ENCODE measurements at places on chromosomes 7 and 10. TPM values are rescaled to one million over a fixed set of nuclear protein-coding genes. Genes with fewer than 3 reads are reported as not detected.
A peak's percentile ranks its signal among the peaks of the same experiment; 100 is the strongest.

DNA sequence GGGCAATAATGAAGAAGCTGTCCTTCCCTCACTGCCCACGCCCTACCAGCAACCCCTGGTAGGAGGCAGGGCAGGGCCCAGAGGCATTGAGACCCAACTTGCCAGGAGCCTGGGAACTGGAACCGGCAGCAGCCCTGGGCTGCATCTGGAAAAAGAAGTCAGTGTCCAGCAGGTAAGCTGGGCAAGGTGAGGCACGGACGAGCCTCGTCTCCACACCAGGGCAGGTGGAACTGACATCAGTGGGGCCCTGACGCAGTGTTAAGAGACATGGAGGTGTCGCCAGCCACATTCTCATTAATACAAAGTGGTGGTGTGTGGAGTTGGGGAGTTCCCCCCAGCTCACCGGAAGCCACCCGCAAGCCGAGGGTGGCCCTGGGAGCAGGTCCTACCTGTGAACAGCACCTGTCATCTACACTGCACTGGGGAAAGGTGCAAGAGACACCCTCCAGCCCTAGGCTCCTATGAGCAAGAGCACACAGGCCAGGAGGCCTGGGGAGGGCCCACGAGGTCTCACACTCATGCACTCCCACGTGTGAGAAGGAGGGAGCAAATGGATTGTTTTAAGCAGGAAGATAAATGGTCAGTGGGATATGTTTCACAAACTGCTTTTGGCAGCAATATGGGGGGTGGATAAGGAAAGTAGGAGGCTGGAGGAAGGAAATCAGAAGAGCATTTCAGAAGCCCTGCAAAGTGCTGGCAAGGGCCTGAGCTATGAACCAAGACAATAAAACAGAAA lies 53.6 kb downstream of the COBL start:
- no peak for DNase-seq

- no peak for DNase-seq
Observed at GRCh38 chr7:479115-479947, 40.3 kb downstream of the PDGFA start.

DNA sequence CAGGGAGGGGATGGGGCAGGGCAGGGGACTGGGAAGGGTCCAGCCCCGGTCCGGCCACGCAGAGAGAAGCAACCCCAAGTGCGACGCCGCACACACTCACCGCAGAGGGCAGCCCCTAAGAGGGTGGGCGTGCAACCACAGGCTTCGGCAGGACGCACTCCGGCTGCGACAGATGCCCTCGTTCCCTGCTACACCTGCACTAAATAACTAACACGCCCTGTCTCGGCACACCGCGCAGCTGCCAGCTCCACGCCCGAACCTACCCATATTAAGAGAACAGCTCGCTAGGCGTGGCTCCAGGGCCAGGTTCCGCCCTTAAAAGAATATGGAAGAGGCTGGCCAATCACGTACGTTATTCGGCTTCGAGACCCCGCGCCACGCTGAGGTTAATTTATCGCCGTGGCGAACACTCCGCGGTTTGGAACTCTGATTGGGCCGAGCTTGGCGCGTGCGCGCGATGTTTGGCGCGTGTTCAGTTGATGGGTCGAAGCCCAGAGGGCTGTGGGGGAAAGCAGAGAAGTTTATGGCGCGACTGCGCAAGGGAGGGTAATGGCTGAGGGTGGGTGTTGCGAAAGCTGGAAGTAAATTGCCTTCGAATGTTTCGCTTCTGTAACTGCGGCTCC lies 91.1 kb downstream of the OR13A1 start:
- no peak for DNase-seq

DNA sequence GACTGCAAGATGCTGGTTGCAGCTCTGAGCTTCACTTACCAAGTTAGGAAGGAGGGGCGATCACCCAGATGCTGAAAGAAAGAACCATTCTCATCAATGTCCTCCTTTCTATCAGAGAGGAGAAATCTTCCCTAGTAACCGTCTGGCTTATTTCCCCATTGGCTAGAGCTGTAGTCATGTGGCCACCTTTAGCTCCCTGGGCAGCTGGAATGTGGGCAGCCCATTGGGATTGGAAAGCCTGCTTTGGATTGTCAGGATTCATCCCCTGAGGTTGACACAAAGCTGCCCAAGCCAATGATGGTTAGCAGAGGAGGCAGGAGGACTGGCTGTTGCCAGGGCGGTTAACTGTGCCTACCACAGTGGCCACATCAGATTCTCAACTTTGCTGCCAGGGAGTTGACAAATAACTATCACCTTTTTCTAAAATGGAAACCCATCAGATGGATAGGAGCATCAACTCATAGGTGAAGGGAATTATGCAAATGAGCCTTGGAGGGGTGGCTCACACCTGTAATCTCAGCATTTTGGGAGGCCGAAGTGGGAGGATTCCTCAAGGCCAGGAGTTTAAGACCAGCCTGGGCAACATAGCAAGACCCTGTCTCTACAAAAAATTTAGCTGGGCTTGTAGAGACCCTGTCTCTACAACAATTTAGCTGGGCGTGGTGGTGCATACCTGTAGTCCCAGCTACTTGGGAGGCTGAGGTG lies 206.4 kb upstream of the GALNT17 start:
- DNase-seq = no peak

DNA sequence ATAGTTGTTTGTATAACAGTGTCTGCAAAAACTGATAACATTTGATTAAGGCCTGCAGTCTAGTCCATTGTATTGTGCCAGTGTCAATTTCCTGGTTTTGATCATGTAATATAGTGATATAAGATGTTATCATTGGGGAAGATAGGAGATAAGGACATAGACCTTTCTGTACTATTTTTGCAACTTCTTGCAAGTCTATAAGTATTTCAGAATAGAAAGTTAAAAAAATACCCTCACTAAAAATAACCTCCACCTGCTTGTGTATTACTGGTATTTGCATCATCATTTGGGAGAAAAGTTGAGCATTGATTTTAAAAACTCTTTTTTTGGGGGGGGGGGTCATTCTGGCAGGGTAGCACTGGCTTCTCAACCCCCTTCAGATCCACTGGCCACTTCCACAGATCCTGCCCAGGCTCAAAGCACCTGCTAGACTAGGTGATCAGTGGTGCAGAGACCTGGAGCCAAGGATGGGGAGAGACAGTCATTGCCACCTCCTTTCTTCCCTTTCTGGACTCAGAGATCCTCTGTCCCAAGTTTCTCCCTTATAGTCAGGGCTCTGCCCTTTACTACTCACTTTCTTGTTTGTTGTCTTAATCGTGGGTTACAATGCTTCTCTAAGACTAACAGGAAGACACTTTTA lies 103.0 kb downstream of the RBM20 start:
- DNase-seq = no peak

DNA sequence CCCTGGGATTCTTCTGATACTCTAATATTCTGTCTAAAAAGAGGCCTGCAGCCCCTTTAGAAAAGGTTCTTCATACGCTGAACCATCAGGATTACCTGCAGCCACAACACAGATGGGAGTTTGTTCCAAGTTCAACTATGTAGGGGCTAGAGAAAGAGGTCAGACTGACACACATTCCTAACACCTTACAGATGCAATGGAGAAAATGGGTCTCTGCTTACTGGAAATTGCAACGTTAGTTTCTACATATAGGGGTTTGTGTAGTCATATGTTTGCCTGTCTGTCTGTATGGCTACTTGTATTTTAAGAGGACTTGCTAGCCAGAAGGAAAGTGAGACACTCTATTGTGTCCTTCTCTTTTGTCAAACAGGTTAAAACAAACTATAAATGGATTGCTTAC lies 618.5 kb downstream of the INHBA start:
- DNase-seq = no peak

- DNase-seq = no peak
Observed at GRCh38 chr7:80432166-80432565, 79.7 kb downstream of the GNAT3 start.

DNA sequence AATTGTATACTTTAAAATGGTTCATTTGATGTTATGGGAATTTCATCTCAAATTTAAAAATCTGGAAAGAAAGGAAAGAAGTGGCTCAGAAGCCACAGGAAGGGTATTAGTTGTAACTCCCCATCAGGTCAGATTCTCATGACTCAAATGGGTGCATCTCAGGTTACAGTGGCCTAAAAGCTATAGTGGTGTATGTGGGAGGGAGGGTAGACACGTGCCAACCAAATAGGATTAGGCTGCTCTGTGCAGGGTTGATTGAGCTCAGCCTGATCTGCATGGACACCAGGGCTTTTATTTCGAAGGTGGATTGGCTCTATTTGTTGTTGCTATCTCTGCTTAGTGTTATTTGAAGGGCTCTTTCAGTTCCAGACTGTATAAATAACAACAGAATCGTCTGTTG lies 121.5 kb upstream of the PRR15 start:
- no peak for DNase-seq

GRCh38 chr7:29194594-29195427 lies at the start of gene CHN2:
TSS of gene CHN2 (plus strand) at chr7:29194775.
- DNase-seq = no peak

GRCh38 chr7:40873248-40873647 lies 738.4 kb downstream of the SUGCT start:
- no peak for DNase-seq

- DNase-seq = peak; percentile 60
Observed at GRCh38 chr10:20740120-20740519, 157.0 kb downstream of the NEBL start.

The TACR2 gene
- total RNA-seq = 0.10 TPM

The OR6B1 gene
- not detected for total RNA-seq

The LEP gene
- 0.59 TPM for total RNA-seq

The IL6 gene
- total RNA-seq = 0.30 TPM

The CCDC172 gene
- total RNA-seq = not detected

The ETV1 gene
- total RNA-seq = 8.7 TPM

The TRIL gene
- 21.8 TPM for total RNA-seq

The CNTNAP2 gene
- 1.9 TPM for total RNA-seq

The SYNPO2L gene
- 2.8 TPM for total RNA-seq

The GIMAP8 gene
- 5.4 TPM for total RNA-seq

The SERPINE1 gene
- 18.1 TPM for total RNA-seq

The SYT15 gene
- 0.79 TPM for total RNA-seq

The ADAMTS14 gene
- 5.2 TPM for total RNA-seq

All from skin of body (tissue), 3 donors.